ENCODE measurements at places on chromosomes 16 and 17.

GRCh38 chr16:4138713-4139112 lies 22.5 kb upstream of the ADCY9 start:
- DNase-seq, result no peak

DNA sequence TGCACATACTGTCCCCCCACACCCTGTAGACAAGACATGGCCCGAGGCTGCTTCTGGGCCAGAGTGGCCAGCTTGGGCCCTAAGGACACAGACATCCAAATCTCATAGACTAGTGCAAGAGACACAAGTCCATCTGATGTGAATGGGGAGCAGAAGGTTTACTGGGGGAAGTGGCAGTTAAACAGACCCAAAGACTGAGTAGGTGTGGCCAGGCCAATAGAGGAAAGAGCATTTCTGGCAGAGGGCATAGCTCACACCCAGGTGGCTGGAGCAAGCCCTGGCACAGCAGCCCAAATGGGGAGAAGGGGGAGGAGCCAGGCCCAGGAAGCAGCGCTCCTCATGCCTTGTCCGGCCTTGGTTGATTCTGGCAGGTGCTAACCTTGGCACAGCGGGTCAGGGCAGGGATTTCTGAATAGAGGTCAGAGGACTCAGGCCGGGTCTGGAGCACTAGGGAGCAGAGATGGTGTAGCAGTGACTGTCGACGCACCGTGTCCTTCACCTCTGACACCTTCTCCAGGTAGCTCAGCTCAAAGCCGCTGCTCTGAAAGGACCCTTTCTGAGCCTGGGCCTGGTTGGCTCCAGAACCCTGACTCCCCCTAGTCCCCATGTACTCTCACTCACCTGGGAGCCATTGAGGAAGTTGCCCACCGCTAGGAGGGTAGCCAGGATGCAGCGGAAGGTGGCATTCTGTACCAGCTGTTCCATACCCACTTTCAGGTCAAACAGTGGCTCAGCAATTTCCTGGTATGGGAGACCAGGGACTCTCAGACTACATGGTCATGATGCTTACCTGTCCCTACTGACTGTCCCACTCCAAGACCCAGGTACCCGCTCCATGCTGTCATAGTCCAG lies 4.1 kb downstream of the TMEM208 start:
- no peak for DNase-seq

- DNase-seq, result no peak
These were observed 1.4 kb upstream of the NAE1 start for GRCh38 chr16:66832190-66832589.

DNA sequence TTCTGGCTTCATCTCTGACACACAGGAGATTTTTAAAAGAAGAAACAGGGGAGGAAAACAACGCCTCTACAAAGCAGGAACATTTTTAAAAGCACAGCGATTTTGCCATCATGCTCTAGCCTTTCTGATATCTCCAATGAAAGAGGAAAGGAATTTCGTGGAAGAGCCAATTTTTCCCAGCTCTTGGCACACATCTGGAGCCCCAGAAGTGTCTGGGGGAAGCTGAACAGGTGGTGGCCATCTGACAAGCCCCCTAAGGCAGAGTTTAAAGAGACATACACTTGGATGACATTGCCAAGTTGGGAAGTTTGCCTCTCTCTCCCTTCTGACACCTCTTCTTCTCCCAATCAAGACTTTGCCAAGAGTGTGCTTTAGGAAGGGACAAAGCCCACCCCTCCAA lies 82.1 kb downstream of the CCT6B start:
- DNase-seq, result no peak

GRCh38 chr16:6751191-6751590 lies 581.5 kb upstream of the RBFOX1 start:
- no peak for DNase-seq
